ENCODE measurements at places on chromosomes 4 and X. TPM values are rescaled to one million over a fixed set of nuclear protein-coding genes. Genes with fewer than 3 reads are reported as not detected.

Gene IBSP
- total RNA-seq: not detected

Gene TEX13D
- not detected for total RNA-seq

Gene KLKB1
- total RNA-seq: 0.26 TPM

- H3K4me3 ChIP-seq: no peak overlapping the region
- DNase-seq: no peak
- H3K4me1 ChIP-seq: no peaks in the 10 kb centered on the region
Observed at GRCh38 chr4:101699441-101700124, 90.9 kb upstream of the BANK1 start.

DNA sequence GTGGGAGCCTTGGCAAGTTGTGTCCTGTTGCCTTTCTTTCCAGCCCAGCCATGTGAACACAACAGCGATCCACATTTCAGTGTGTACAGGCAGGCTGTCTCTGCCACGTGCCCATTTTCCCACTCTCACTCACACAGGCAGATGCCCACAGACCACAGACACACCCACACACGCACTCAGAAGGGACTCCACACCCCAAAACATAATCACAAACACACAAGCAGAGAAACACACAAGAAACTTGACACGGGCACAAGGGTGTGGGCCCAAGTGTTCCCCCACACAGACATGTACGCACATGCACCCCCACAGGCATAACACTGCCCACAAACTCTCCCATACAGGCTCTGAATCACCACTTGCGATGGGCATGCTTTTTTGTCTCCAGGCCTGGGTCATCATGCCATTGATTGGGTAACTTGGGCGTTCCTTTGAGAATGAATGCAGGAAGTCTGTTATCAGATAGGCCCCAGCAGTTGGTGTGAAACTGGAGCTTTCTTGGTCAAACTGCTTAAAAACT is 84.3 kb downstream of the NBDY start:
- H3K4me3 ChIP-seq: no peak overlapping the region
- H3K4me1 ChIP-seq: no peaks in the 10 kb centered on the region
- no peaks in the 10 kb centered on the region for H3K27me3 ChIP-seq
- peak overlapping the region; percentile 27 for H3K27ac ChIP-seq
- peak; percentile 51 for DNase-seq

DNA sequence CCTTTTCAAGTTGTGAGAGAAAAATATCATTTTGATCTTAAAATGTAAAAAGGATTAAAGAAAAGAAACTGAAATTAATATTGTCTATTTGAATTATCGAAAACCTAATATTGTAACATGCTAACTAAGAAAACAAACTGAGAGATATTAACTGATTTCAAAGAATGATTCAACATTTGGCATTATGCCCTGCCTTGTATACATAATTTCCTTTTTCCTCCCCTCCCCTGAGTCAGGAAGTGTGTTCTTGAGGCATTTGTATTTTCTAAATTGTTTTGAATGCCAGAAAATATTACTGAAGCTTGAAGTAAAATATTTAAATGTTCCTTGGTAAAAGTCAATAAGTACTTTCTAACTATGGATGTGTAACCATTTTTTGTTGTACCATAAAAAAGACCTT is 49.4 kb downstream of the RPS6KA3 start:
- no peaks in the 10 kb centered on the region for H3K27me3 ChIP-seq
- no peaks in the 10 kb centered on the region for H3K4me1 ChIP-seq
- no peak overlapping the region for H3K4me3 ChIP-seq
- no peaks in the 10 kb centered on the region for H3K36me3 ChIP-seq

DNA sequence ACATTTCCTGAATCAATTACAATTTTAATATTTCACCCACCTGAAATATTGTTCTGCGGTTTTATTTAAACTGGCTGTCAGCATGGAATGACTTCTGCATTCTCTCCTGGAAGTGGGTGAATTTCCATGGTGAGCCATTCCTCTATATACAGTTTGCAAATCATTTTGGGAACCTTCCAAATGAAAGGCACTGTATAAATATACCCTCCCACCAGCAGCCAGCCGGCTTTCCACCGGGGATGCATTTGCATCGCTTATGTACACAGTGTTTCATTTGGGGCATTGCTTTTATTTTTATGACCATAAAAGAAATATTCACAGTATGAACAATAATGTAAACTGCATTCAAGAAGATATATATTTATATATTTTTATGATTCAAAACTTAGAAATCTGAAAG is 4.7 kb upstream of the IL1RAPL1 start:
- no peak overlapping the region for H3K4me3 ChIP-seq
- peak; percentile 21 for DNase-seq
- no peaks in the 10 kb centered on the region for H3K36me3 ChIP-seq
- H3K4me1 ChIP-seq: no peaks in the 10 kb centered on the region

- no peak overlapping the region for H3K27ac ChIP-seq
- peak; percentile 30 for DNase-seq
- H3K4me1 ChIP-seq: no peaks in the 10 kb centered on the region
- H3K4me3 ChIP-seq: no peak overlapping the region
- H3K27me3 ChIP-seq: no peaks in the 10 kb centered on the region
- H3K36me3 ChIP-seq: no peaks in the 10 kb centered on the region
Observed at GRCh38 chr4:82721819-82722423, 76.7 kb downstream of the SCD5 start.

DNA sequence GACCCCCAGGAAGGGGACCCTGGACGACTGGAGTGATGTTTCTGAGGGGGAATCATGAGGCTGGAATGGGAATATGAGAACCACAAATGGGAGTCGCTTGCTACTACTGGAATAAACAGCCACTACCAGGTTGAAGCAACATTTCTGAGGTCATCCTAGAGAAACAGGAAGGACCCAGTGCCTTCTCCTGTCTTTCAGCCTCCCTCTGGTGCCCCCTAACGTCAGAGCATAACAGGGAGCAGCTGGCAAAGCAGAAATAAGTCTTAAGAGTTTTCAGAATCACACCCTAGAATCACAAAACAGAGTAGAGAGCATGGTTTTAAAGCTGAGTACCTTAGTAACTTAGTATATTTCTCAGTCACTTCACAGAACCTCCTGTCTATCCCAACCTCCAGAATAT is 347.8 kb upstream of the PITX2 start:
- H3K27me3 ChIP-seq: no peaks in the 10 kb centered on the region
- no peaks in the 10 kb centered on the region for H3K36me3 ChIP-seq
- DNase-seq: peak; percentile 56
- no peak overlapping the region for H3K27ac ChIP-seq

- no peaks in the 10 kb centered on the region for H3K36me3 ChIP-seq
- H3K27ac ChIP-seq: no peak overlapping the region
- DNase-seq: peak; percentile 39
- no peaks in the 10 kb centered on the region for H3K27me3 ChIP-seq
- no peak overlapping the region for H3K4me3 ChIP-seq
- peaks cover 26% of the 10 kb centered on the region for H3K4me1 ChIP-seq
Observed at GRCh38 chr4:74112399-74113105, 13.6 kb upstream of the CXCL2 start.

DNA sequence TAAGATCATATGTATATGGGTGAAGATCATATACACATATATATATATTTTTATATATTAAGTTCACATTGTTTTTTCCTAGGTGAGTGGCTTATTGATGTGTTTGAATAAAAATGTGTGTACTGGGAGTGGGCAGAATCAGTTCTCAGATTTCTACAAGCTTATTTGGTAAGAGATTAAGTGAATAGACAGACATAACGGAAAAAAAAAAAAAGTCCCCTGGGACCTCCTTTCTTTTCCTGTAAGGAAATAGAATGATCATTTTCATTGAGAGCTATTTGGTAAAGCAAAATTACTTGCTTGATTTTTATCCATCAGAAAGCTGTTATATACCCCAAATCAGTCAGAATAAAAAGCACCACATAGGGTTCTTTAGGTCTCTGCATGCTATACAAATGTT is 597.7 kb downstream of the PCDH18 start:
- DNase-seq: no peak
- no peak overlapping the region for H3K4me3 ChIP-seq
- H3K4me1 ChIP-seq: no peaks in the 10 kb centered on the region

DNA sequence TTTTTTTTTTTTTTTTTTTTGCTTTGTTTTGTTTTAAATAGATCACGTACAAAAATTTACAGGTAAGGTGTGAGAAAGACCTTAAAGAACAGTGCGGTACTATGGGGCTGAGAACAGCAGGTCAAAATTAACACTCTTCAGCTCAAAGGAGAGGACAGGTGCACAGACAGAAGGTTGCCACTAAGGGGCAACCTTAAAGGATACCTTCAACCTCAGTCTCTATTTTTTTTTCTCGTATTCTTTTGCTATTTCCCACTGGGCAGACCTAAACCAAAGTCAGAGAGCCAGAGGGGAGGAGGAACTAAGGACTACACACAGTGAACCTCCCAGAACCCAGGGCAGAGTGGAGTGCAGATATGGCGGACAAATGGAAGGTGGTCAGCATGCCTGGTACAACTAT is 1984.3 kb upstream of the IGFBP7 start:
- DNase-seq: no peak
- H3K27ac ChIP-seq: no peak overlapping the region
- H3K27me3 ChIP-seq: no peaks in the 10 kb centered on the region
